ENCODE measurements at places on chromosomes 5 and 9.

DNA sequence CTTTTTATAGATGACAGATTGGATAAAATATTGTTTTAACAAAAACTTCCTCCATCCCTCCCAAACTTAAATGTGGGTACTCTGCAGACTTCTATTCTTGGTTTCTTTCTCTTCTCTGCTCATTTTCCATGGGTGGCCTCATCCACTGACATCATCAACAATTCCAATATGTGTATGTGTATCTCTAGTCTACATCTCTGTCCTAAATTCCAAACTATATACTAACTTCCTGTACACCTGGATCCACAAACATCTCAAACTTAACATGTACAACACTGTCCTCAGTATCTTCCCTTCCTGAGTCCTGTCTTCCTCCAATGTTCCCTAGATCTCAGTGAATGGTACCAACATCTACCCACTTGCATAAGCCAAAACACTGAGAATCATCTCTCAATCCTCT lies 28.5 kb upstream of the CDK5RAP2 start:
- DNase-seq = no peak

- DNase-seq = no peak
These were observed 265.2 kb downstream of the ADAMTSL1 start for GRCh38 chr9:18739127-18739526.

DNA sequence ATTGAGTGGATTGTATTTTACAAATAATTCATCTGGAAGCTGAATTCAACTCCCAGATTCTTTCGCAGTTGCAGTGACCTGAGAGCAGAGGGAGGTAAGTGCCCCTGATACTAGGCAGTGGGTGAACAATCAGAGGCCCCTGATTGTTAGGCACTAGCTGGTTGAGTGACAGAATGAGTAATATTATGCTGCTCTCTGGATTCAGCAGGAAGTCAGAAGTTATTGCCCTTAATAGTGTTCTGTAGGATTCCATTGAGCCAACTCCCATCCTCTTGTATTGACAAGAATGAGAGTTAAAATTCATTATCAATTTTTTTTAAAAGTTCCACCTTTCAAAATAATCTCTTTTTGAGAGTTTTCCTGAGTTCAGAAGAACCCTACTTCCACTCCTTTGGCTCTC lies 301.2 kb downstream of the DTWD2 start:
- DNase-seq = no peak

GRCh38 chr5:179161901-179162300 lies 101.7 kb downstream of the ZNF354C start:
- DNase-seq = no peak

DNA sequence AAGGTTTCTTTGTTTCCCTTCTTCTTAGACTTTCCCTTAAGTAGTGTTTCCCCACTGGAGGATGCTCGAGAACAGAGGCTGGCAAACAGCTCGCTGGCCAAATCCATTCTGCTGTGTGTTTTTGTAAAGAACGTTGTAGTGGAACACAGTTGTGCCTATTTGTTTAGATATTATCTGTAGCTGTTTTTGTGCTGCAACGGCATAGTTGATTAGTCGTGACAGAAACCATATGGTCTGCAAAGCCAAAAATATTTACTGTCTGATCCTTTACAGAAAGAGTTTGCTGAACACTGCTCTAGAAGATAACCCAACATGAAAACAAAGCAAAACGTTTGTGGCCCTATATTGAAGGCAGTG lies 47.0 kb upstream of the EGFLAM start:
- no peak for DNase-seq

GRCh38 chr9:74855072-74855471 lies 32.6 kb downstream of the TRPM6 start:
- DNase-seq = no peak

- DNase-seq = no peak
These were observed 17.3 kb downstream of the ADGRD2 start for GRCh38 chr9:124467410-124468060.

DNA sequence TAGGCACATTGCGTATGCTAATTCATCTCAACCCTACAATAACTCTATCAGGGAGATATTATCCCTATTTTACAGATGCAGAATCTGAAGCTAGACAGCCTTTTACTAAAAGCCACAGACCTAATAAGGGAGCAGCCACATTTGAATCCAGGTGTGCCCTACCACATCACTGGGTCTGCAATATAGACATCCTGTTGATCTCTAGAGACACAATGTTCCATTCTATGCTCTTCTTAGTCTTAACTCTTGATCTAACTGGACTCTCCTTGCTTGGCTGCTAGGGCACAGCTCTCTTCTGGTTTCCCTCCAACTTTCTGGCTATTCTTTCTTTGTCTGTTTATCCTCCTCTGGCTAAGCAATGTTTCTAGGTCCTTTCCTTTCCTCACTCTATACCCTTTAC lies 1.4 kb upstream of the SPATA6L start:
- DNase-seq = no peak

GRCh38 chr9:20732118-20732517 lies 48.1 kb downstream of the FOCAD start:
- no peak for DNase-seq

DNA sequence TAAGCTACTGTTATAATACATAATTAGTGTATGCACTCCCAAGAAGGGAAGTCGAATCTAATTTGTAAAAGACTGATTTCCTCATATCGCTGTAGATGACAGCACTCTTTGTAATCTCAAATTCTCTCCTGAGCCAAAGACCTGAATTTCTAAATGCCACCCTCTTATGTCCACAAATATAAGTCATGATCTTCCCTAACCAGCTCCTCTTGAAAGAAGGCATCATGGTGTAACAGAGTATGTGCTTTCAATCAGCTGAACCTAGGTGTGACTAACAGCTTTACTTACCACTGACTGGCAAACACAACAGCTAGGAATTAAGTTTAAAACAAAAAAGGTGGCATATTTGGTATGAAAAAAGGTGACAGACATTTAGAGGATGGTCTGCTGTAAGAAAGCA lies 34.0 kb upstream of the CTNNAL1 start:
- DNase-seq = no peak

- peak; percentile 14 for DNase-seq
These were observed 694 bp downstream of the RMI1 start for GRCh38 chr9:83981126-83981871.

- DNase-seq = no peak
These were observed 372.1 kb downstream of the ARRDC3 start for GRCh38 chr5:91011029-91011428.

- no peak for DNase-seq
These were observed 81.3 kb downstream of the ALDH7A1 start for GRCh38 chr5:126513703-126514102.

DNA sequence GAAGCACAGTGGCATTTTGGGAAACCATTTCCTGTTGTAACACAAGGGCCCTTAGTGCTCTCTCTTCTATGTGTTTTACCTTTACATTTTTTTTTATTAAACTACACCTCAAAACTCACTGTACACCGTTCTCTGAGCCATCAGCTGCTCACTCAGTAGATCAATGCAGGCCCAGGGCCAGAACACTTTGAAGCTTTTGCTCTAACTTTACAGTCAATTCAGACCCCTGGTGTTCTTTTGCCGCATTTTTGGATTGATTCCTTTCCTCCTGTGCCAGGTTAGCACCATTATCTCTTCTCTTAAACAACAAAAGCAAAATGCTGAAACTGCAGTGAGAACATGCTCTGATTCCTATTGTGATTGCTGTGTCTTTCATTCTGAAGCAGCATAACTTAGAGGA lies 269.8 kb upstream of the RGMB start:
- DNase-seq = no peak

GRCh38 chr5:34756781-34757624 lies 82.0 kb upstream of the TTC23L start:
- peak; percentile 12 for DNase-seq

DNA sequence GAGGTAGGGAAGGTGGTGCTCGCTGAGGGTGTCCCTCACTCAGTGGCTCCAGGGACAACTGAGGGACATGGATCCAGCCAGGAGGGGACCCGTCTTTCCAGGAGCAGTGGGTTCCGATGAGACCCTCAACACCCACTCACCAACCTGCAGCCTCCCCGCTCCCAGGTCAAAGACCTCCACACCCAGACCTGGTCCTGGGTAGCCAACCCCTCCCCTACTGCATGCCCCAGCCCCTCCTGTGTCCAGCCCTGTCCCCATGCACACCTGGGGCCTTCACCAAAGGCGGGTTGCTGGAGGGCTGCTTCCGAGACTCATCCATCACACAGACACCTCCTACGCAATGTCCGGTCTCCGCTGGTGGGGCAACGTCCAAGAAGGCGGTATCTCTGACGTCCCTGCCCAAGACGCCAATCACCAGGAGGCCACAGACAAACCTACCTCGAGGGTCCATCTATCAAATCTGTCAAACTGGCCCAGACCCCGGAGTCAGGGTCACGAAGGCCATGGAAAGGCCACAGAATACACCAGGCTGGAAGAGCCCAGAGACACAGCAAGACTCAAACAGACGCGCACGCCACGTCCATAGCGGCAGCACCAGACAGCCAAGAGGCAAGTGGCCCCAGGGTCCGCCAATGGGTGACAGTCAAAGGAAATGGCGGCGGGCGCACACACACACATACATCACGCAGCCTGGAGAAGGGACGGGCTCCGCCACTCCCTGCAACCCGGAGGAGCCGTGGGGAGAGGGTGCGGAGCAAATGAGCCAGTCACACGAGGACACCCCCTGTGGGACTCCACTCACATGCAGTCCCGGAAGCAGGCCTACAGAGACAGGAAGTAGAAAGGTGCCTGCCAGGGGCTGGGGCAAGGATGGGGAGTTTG lies 10.8 kb downstream of the NACC2 start:
- no peak for DNase-seq

DNA sequence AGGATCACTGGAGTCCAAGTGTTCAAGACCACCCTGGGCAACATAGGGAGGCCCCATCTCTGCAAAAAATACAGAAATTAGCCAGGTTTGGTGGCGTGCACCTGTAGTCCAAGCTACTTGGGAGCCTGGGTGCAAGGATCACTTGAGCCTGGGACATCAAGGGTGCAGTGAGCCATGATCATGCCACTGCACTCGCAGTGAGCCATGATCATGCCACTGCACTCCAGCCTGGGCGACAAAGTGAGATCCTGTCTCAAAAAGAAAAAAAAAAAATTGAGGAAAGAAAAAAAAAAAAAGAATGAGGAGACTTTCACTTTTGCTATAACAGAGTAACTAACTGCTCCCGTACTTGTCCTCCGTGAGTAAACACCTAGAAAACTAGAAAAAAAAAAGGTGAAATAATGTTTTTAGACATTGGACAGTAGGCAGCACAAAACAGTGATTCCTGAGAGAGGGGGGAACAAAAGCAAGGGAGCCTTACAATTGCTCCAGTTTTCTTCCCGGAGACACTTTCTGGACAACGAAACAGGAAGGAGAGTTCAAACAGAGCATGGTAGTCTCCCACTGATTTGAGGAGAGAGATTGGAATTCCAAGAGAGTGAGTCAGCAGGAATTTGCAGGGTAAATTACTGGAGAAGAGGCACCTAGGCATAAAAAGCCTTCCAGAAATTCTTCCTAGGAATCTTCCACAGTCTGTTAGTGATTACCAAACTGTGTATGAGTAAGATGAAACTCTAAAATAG lies 6.9 kb upstream of the ZBTB5 start:
- DNase-seq = no peak

- DNase-seq = no peak
These were observed 234.0 kb downstream of the IRX2 start for GRCh38 chr5:2517451-2517850.

- DNase-seq = no peak
These were observed 125.1 kb upstream of the SGCD start for GRCh38 chr5:156201788-156202403.

- DNase-seq = no peak
These were observed 156.2 kb downstream of the RGS3 start for GRCh38 chr9:113619491-113620376.

DNA sequence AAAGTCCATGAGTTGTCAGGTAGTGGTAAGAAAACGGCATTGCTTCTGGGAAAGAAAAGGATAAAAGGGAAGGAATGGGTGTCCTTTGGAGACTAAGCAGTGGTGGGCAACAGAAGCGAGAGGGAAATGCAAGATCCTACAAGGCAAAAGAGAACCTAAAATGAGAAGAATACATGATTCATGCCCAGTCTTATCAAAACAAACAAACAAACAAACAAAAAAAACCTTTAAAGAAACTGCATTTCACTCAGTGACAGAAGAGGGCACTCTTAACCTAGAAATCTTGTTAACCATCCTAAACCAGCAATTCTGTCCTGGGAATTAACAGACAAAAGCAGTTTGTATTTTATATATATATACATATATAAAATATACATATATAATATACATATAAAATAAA lies 88.5 kb downstream of the SUSD1 start:
- DNase-seq = no peak

- DNase-seq = peak; percentile 83
These were observed 79.5 kb upstream of the HTR4 start for GRCh38 chr5:148733601-148734438.

DNA sequence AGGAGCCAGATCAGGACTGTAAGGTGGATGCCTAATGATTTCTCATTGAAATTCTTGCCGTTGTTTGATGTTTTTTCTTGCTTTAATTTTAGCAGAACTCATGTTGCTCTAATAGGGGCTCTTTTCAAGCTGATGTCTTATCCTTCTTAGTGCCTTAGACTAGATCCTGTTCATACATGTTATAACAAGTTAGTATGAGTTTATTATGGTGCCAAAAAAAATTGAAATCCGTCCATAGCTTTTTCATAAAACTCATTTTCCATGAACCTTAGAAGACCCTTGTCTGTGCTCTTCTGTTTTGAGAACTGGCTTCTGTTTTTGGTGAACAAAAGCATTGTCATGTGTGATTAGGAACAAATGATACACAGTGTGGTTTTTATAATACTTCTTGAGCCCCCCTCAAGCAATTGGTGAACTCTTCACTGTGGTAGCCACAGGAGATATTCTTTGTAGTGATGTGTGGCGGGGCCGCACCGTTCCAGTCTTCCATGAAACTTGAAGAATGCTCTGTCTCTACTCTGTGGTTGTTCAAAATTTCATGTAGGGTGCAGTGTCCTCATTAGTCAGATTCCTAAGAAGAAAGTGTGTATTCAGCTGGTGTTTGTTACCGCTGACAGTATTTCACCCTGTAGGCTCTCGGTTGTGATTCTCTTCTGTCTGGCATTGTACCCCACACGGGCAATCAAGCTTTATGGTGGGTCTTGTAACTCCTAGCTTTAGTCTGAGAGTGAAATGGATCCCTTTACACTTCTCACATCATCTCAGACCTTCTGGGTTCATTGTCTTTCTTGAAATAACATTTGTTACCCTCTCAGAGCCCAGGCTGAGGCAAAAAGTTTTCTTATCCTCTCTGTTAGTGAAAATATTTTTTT lies 10.7 kb downstream of the OTULIN start:
- DNase-seq = no peak

DNA sequence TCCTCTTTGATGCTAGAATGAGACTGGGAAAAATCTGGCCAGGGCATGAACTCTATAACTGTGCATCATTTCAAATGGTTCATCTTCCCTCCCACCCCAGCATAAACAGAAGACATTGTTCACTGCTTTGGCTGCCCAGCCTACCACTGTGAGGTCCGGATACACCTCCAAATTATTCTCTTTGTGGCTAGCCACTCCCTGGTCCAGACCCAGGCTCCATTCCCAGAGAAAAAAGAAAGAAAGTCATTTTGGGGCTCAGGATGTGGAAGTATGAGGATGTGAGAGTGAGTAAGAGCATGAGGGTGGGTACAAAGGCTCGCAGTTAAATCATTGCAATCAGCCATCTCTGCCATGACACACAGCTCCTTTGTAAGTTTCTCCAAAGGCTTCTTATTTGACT lies 559.2 kb downstream of the PSAT1 start:
- DNase-seq = no peak

GRCh38 chr5:154163327-154164248 lies 26.9 kb upstream of the GALNT10 start:
- DNase-seq = no peak

GRCh38 chr9:114757984-114758383 lies 47.9 kb downstream of the TNFSF15 start:
- DNase-seq = no peak

Measured in neural crest cell (in vitro differentiated cells).